ENCODE measurements at places on chromosomes 4 and X.

GRCh38 chrX:108224727-108225621 is 133.4 kb downstream of the ATG4A start:
- DNase-seq = no peak

DNA sequence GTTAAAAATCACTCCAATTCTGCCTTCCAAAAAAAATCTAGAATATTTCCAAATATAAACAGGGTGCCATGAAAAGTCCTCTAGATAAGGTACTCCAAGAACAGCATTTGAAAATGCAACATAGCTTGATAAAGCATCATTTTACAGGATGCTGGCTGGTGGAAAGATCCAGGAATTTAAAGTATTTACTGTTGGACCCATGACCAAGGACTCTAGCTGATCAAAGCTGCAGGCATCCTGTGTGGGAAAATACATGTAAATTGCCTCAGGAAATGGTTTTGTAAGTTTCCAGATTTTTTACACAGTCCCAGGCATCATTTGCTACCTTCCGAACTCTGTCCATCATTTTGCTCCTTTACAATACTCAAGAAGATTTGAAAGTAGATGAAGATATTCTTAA is 164.4 kb downstream of the GRIA3 start:
- DNase-seq = no peak

DNA sequence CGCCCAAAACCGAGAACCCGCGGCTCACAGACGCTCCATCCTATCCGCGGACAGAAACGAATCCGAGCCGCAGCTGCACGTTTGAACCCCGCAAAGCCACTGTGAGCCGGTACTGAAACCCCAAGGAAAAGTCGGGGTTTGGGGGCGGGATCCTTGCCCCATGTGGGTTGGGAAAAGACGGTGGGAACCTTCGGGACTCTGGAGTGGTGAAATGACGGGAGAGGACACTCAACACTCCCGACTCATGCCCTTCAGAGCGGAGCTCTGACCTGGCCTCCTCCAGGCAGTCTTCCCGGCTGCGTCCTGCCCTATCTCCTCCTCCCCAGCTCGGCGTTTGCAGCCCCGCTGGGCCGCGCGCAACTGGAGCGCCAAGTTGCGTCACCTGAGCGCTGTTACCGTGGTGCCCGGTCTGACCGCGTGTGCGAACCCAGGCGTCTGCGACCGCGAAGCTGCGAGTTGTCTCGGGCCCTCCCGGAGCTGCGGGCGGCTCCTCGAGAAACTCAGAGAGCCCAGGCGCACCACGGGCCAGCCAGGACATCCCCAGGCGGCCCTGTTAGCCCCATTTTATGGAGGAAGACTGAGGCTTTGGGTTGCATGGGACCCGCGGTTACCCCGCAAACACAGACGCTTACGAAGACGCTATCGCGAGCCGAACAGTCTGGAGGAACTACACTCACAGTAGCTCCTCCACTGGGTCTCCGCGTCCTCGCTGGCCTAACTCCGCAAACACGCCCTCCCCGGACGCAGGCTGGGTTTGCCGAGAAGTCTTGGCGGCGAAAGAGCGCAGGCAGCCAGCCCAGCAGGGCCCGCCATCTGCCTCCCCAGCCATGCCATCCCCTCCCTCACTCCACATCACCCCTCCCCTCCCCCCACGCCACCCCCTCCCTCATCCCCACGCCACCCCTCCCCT is 20.3 kb upstream of the HMX1 start:
- no peak for DNase-seq

DNA sequence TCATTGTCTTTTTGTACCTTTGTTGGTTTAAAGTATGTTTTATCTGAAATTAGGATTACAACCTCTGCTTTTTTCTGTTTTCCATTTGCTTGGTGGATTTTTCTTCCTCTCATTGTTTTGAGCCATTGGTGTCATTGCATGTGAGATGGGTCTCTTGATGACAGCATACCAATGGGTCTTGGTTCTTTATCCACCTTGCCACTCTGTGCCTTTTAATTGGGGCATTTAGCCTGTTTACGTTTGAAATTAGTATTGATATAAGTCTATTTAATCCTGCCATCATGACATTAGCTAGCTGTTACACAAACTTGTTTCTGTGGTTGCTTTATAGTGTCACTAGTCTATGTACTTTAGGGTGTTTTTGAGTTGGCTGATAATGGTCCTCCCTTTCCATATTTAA is 145.7 kb downstream of the GUCY2F start:
- DNase-seq = no peak

DNA sequence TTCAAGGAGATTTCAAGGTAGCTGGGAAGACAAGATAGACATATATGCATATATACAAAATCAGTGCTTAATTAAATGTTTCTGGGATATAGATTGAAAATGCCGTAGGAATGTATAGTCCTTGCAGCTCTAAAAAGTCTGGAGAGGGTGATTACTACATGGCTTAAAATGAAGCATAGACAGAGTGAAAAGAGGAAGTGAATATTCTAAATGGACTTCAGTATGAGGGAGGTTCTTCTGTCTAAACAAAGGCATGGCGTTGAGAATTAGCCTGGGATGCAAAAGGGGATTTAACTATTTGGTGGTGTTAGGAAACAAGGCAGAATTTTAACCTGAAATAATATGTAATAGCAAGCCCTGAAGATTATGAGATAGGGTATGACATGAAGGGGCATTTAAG is 141.5 kb upstream of the FRMPD4 start:
- no peak for DNase-seq

- DNase-seq = no peak
Measured at GRCh38 chrX:38804682-38805431, 3.6 kb downstream of the MID1IP1 start.

DNA sequence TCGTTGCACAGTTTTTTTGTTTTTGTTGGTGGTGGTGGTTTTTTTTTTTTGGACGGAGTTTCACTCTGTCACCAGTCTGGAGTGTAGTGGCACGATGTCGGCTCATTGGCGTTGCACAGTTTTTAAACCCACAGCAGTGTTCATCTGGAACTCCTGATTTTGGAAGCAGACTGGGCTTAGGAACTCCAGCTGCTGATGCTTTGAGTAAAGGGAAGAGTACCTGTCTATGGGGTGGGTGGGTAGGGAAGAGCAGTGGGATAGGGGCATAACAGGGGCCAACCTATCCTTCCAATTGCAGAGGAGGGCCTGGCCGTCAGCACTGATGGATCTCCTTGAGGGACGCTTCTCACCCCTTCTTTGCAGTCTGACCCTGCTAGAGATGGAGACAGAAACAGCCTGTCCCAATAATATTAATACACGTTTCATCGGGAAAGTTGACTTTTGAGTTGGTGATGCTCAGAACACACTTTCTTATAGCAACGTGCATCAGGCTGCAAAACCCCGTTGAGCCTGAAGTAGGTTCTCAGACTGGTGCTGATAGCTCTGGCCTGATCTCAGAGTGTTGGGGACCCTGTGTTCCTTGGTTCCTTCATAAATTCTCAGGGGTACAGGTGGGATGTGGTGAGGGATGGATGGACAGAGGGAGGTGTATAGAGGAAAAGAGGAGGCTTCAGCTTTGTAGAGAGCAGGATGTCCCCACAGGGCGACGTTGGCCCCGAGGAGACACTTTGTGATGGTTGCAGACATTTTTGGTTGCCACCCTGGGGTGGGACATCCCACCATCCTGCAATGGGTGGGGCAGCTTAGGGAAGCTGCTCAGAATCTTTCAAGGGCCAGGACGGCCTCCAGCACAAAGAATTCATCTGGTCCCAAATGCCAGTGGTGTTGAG is 2.3 kb downstream of the CD99 start:
- no peak for DNase-seq

- DNase-seq = no peak
Measured at GRCh38 chr4:155974476-155974749, 20.7 kb upstream of the CTSO start.

GRCh38 chrX:70386235-70386634 is 36.9 kb upstream of the GDPD2 start:
- no peak for DNase-seq

DNA sequence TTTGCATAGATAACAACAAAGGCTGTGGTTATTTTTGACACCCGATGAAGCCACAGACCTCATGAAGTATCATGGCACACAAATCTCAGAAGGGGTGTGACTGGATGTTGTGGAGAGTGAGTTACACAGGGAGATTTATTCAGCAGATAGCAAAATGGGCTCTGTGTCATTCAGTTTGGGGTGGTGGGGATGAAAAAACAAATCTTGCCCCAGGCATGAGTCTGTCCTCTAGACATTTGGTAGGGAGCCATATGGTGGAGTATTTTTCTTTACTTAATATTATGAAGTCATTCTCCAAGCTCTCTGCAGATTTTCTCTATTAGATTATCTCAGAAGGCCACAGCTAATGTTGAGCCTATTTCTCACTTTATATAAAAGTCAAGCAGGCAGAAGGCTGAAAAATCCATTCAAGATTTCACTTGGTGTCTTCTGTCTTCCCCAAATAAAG is 277.1 kb upstream of the TENM3 start:
- DNase-seq = no peak

DNA sequence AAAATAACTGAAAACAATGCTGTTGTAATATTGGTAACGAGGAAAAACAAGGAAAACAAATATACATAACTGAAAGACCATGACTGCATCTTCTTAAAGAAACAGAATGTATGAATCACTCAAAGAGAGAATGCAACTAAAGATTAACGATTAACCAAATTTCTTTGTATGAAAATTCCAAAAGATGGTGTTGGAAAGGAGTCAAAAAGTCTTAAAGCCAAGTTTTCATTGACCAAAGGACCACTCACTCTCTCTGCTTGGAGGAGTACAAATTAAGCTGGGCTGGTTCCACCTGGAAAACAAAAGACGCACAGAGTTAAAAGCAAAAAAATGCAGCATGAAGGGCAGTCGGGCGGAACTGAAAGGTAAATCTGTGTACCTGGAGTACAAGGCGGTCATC is 1.8 kb downstream of the DCAF12L1 start:
- no peak for DNase-seq

DNA sequence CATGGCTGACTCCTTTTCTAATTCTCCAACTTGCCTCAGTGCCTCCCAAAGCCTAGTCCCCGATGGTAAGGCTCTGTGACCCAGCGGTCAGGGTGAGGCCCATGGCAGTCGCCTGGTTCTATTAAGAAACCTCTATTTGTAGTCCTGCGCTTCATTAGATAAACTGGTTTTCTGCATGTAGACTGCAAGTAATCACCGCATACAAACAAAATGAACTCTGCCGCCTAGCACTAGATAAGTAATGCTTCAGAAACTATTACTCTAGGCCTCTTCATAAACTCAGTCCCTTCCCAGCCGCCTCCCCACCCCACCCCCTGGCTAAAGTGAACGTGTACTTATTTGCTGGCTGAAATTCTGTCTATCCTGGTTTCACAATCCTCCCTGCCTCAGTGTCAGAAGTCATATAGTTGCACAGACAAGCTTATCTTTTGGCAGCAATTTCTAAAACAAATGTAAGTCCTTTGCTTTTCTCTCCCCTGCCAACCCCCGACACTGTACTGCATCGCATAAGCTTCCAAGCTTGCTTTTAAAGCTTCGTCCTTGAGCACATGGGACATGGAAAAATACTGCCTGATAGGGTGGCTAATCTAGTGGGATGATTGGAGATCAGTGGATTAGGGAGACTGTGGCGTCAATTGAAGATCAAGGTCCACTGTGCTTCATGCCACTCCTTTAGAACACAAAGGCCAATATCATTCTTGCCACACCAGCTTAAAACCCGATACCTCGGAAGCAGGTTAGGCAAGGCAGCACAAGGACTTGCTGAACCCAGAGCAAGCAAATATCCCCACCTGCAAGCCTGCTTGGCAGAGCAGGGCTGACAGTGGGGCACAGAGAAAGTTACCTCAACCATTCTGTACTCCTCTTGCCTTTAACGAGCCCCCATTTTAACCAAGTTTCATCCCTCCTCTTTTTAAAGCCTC is 125.8 kb downstream of the IRF2 start:
- no peak for DNase-seq

DNA sequence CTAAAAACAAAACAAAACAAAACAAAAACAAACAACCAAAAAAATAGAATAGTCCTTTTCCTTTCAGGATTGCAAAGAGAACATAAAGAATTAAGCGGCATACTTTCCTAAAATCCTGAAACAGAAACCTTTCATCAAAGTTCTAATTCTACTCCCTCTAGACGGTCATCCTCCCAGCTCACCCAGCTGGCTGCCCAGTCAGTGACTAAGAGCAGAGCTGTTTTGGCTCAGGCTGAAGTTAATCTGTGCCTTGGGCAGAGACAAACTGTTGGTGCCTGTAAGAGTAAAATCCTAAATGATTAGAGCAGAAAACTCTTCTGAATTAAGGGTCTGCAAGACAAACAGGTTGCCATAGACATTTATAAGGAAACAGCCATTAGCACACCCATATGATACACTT is 17.6 kb upstream of the WAS start:
- DNase-seq = no peak

DNA sequence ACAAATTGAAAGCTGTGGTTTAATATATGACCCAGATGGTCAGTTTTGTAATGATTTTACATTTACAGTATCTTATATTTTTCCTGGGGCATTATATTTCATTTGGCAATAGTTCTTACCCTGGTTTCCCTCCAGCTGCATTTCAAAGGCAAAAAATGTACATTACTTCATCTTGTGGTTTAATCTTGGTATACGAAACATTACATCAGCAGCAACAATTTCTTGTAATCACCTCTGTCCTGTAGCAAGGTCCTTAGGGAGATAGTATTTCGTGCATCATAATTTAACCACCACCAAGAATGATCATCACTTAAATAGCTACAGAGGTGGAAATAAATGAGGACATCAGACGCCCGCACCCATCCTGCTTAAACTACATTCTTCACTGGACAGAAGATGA is 48.8 kb downstream of the HS6ST2 start:
- no peak for DNase-seq

GRCh38 chrX:46838974-46839480 is 2.2 kb downstream of the RP2 start:
- DNase-seq = no peak

DNA sequence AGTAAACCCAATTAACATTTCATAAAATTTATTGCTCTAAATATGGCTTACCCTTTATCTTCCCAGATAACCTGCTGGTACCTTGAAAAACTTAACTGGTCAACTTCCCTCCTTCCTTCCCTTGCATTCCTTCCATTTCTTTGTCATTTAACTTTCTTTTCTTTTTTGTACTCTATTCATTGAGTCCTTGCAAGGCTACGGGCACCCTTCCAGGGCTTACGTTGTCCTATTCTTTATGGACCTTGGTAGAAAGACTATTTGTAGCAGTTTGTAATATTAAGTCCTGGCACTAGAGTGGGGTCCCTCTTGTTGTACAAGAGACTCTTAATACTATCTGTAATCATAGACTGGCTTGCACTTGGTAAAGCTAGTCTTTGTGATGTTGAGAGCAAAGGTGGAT is 8.0 kb upstream of the GATB start:
- DNase-seq = no peak

DNA sequence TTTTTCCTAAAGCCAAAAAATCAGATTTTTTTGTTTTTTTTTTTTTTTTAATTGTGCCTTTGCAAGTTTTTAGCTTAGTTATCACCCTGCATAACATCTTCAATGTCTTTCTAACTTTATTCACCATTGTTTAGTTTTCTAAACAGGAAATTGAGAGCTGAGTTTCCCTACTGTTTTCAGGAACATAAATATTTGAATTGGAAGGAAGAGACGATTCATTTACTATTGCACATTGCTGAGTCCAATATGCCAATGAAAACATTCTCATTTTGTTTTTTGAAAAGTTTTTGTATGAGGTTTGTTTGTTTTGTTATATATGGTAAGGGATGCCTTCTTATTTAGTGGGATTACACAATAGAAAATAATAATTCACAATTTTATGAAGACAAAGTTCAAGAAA is 148.4 kb downstream of the ANKRD50 start:
- DNase-seq = no peak

All from activated CD4-positive, alpha-beta T cell treated with anti-CD3 and anti-CD28 coated beads for 1 hour (primary cell).